Activated CD8-positive, alpha-beta memory T cell treated with anti-CD3 and anti-CD28 coated beads for 4 hours (primary cell): ENCODE measurements at places on chromosomes 4 and X.

DNA sequence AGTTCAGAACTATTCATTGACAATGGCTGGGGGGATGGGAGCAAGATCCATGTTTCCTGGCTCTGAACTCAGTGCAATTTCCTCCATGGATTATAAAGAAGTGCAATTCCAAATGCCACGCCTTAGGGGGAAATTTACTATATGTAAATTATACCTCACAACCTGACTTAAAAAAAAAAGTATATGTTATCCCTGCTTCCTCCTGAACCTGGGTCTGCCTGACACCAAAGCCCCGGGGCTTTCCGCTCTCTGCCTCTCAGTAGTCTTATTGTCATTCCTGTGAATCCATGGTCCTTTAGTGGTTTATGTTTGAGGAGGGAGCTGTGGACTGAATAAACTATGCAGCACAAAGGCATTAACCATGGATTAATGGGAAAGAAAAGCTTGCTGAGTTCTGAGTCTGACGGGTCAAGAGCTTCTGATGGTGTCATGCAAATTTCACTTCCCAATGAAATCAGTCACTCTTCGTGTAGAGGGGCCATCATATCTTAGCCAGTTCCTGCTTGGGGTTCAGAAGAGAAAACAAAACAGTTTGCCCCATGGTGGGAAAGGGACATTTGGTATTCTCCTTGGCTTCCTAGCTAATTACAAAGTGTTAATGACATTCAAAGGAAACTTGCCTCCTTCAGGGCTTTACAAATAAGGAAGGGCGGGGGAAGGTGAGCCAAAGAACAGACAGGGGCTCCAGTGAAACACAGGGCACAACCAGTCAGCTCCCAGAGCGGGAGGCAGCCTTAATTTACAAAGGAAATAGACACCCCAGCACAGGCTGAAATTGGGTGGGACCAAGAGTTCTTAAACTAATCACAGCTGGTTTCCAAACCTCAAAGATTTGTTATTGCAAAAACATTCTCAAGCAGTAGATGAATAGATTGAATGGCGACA, 14.3 kb downstream of the FAM9C start:
- DNase-seq = no peak

DNA sequence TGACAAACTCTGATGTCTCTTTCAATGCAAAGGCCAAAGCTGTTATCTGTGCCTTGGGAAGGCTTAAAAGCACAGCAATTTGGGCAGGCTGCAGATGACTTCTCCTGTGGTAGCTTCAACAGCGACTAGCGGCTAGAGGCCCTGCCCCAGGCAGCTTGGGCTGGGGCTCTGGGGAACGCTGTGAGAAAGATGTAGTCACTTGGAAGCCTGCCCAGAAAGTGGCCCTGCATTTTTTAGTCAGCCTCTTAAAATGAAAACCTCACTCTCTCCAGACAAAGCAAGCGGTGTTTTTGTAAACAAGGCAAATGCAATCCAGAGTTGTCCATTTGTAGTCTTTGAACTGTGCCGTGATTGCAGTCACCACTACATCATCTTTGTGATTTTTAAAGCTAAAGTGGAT, 27.5 kb downstream of the PCYT1B start:
- no peak for DNase-seq

GRCh38 chr4:119286377-119287002, 35.4 kb downstream of the FABP2 start:
- no peak for DNase-seq

DNA sequence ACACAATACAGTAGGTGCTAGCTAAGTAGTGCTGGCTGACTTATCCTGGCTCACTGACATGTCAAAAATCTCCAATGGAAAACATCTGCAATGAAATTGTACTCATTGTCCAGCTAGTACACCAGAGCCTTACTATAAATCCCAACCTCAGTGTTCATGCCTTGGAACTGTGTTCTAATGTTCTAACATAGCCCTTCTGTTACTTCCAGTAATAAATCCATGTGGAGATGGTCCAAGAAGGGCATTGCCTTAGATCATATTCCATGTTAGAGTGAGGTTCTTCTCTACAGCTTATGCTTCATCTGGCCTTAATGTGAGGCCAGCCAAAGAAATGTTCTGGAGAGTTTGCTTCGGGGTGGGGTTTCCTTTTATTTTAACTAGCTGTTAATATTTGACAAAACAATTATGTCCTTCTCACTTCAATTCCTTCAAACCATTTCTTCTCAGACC, 25.1 kb downstream of the ENOX2 start:
- DNase-seq = no peak

- no peak for DNase-seq
Observed at GRCh38 chr4:153159728-153160221, 44.5 kb upstream of the TRIM2 start.

GRCh38 chr4:120843849-120844527, 78.5 kb downstream of the PRDM5 start:
- no peak for DNase-seq

DNA sequence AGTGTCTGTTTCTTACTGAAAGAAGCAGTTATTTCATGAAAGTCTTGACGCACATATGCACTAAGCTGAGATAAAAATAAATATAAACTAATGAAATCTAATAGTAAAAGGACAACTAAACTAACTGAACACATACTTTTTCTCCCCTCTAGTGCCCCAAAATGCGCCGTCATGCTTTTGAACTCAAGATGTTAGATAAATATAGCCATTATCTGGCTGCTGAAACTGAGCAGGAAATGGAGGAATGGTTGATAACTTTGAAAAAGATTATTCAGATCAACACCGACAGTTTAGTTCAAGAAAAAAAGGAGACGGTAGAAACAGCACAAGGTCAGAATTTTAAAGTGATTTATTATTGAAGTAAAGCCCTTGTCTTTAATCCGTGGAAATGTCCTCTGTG, 70.2 kb downstream of the DOCK11 start:
- DNase-seq = no peak

- DNase-seq = peak; percentile 14
Observed at GRCh38 chrX:54921427-54922021, 900 bp downstream of the TRO start.

DNA sequence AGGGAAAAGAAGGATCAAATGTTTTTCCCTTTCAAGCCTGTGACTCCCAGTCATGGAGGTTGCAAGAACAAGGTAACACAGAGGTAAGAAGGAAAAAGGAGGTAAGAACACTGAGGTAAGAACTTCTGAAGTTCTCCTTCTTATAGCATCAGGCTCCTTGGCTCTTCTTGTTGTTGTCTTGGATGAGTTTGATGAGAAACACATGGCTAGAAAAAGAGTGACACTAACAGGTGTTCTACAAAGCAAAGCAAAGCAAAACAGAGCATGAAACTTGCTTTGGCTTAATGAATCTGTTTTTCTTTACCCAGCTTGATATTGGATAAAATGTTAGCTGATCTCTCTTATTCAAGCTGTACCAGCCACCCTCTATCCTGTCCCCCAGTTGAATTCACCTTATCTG, 231.2 kb upstream of the F9 start:
- no peak for DNase-seq

- no peak for DNase-seq
Observed at GRCh38 chrX:48720577-48721250, 24.2 kb downstream of the SUV39H1 start.

GRCh38 chr4:75004755-75005668, 72.1 kb downstream of the PARM1 start:
- DNase-seq = no peak
